ENCODE measurements at places on chromosomes 16 and 17. TPM values are rescaled to one million over a fixed set of nuclear protein-coding genes. Genes with fewer than 3 reads are reported as not detected.

The PSMD3 gene
- 41.7 TPM for polyA plus RNA-seq

The NACA2 gene
- polyA plus RNA-seq: 0.12 TPM

The MEIOC gene
- not detected for polyA plus RNA-seq

The TNP2 gene
- polyA plus RNA-seq: not detected

The TBX6 gene
- polyA plus RNA-seq: 2.3 TPM

The SLC4A1 gene
- polyA plus RNA-seq: not detected

The CYBA gene
- polyA plus RNA-seq: 63.3 TPM

The TRPV3 gene
- polyA plus RNA-seq: 0.99 TPM

The ENPP7 gene
- polyA plus RNA-seq: 0.15 TPM

The SULT1A4 gene
- polyA plus RNA-seq: 15.8 TPM

The NAGS gene
- 1.8 TPM for polyA plus RNA-seq

The KRTAP4-6 gene
- not detected for polyA plus RNA-seq

The USP6 gene
- 0.09 TPM for polyA plus RNA-seq

The CA5A gene
- under 0.01 TPM for polyA plus RNA-seq

The WNK4 gene
- 1.1 TPM for polyA plus RNA-seq

The KRTAP1-1 gene
- not detected for polyA plus RNA-seq

The CD79B gene
- 1.2 TPM for polyA plus RNA-seq

The WSCD1 gene
- 2.1 TPM for polyA plus RNA-seq

Measured in pancreas (tissue), 10 donors.